Left renal cortex interstitium (tissue), 4 donors: ENCODE measurements at places on chromosomes 1 and 21. TPM values are rescaled to one million over a fixed set of nuclear protein-coding genes. Genes with fewer than 3 reads are reported as not detected.

The PLEKHG5 gene
- polyA plus RNA-seq = 10.7 TPM

The HTR6 gene
- polyA plus RNA-seq = 0.97 TPM

The ASCL5 gene
- polyA plus RNA-seq = 0.47 TPM

The RAB13 gene
- polyA plus RNA-seq = 160 TPM

The TXNIP gene
- 577 TPM for polyA plus RNA-seq

The OLFML2B gene
- polyA plus RNA-seq = 10.2 TPM

The ACOT11 gene
- 9.3 TPM for polyA plus RNA-seq

The SLC9C2 gene
- 0.18 TPM for polyA plus RNA-seq

The SPRR2E gene
- not detected for polyA plus RNA-seq

The NEXN gene
- 12.0 TPM for polyA plus RNA-seq

The NPHS2 gene
- polyA plus RNA-seq = 431 TPM

The FNDC5 gene
- 40.6 TPM for polyA plus RNA-seq

The SMPDL3B gene
- polyA plus RNA-seq = 11.7 TPM

The TMCO2 gene
- not detected for polyA plus RNA-seq

The SPRR5 gene
- not detected for polyA plus RNA-seq

The OR2T35 gene
- not detected for polyA plus RNA-seq

The C1QC gene
- 20.7 TPM for polyA plus RNA-seq

The ACTA1 gene
- 1.9 TPM for polyA plus RNA-seq

The CATSPER4 gene
- 0.17 TPM for polyA plus RNA-seq

The CASQ1 gene
- 0.63 TPM for polyA plus RNA-seq

The A3GALT2 gene
- polyA plus RNA-seq = 0.20 TPM

The B3GALT2 gene
- polyA plus RNA-seq = 11.9 TPM

The KCNK2 gene
- polyA plus RNA-seq = 2.1 TPM
